ENCODE measurements at places on chromosomes 13 and 19.
A peak's percentile ranks its signal among the peaks of the same experiment; 100 is the strongest.

- no peak for DNase-seq
Observed at GRCh38 chr13:92303428-92303827, 905.0 kb downstream of the GPC5 start.

DNA sequence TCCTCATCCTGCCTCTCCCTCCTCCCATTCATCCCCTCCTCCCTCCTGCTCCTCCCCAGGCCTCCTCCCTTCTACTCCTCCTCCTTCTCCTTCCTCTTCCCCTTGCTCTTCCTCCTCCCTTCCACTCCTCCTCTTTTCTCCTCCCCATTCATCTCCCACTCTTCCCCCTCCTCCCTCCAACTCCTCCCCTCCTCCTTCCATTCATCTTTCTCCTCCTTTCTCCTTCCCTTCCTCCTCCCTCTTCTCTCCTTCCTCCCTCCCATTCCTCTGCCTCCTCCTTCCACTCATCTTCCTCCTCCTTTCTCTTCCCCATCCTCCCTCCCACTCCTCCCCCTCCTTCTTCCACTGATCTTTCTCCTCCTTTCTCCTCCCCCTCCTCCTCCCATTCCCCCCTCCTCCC is 27.9 kb downstream of the NCAN start:
- DNase-seq: no peak

DNA sequence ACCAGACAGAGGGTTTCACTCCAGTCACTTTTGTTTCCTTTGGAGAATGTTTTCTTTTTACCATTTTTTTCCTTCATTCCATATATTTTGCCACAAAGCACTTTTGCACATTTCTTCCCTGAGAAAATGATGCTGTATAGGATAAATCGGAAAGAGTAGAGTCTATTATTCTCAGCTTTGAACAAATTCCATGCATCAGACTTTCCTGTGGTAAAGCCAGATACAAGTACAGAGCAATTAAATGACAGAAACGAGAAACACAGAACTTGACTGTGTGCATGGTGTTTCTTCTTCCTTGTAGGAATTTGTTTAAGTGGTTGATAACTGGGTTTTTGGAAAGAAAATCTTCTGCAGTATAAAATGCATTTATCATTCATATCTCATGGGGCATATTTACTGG is 107.4 kb upstream of the CSNK1A1L start:
- DNase-seq: no peak

- DNase-seq: no peak
Observed at GRCh38 chr19:28023064-28023463, 1189.9 kb downstream of the UQCRFS1 start.

DNA sequence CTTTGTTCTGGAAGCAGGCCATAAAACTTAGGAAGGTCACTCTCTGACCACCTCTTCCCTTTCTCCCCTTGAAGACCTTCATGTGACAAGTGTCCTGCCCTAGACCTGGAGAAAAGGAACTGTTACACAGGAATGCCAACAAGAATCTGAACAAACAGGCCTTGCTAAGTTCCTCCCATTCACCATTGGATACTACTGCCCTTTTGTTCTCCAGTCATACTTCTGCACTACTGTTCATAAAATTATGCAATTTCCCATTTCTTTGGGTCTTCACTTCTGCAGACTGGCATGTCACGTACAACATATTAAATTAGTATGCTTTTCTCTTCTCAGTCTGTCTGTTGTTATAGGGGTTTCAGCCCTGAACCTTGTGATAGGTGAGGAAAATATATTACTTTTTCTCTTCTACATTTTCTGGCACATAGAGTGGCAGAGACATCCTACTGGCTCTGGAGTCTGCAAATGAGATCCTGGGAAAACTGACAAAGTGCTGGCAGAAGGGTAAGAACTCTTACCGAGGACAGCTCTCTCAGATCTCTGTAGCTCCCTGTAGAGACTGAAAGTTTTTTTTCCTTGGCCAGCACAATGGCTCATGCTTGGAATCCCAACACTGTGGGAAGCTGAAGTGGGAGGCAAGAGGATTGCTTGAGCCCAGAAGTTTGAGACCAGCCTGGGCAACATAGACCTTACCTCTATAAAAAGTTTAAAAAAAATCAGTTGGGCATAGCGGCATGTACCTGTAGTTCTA is 87.6 kb upstream of the SPRY2 start:
- no peak for DNase-seq

DNA sequence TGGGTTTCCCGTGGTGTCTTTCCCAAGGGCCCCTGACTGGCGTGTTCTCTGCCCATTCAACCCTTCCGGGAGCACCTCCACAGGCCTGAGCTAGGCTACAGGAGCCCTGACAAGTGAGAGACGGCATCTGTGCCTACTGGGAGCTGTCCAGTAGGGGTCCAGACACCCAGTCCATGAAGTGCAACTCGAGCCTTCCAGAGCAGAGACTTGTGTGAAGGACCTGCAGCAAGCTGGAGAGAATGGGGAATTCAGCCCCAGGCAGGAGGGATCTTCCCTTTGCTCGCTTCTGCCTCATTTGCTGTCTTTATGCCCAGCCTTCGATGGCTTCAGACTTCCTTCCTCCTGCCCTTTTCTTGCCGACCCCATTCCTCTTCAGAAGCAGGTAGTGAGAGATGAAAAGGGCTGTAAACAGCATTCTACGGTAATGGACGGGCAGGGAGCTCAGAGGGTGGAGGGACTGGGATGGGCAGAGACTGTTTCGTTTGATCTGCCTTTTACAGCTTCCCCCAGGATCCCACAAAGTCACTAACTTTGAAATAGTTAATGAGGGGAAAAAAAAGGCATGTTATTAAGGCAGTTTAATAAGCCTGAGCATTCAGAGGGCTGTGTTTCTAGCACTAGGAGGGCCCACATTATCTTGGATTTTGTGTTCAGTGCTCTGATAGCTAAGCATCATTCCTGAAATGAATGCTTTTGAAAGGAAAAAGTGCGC is 327.6 kb downstream of the FGF9 start:
- DNase-seq: no peak

- DNase-seq: no peak
Observed at GRCh38 chr13:109874484-109875454, 88.4 kb upstream of the IRS2 start.

DNA sequence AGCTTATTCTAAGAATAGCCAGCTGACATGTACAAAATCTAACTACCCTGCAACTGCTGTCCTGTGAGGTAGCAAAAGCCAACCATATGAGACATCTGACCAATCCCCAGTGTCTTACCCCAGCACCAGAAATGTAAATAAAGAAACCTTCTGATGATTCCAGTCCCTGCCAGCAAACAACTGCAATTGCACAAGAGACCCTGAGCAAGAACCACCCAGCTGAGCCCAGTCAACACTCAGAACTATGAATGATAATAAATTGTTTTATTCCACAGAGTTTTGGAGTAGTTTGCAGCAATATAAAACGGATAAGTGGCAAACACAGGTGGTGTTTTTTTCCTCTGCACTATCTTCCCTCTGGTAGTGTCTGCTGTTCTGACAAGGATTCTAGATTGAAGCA is 94.9 kb downstream of the ERCC5 start:
- no peak for DNase-seq

GRCh38 chr13:104571161-104571892 is 1505.1 kb upstream of the SLC10A2 start:
- DNase-seq: peak; percentile 14

GRCh38 chr13:27405546-27406134 is 18.8 kb upstream of the GTF3A start:
- no peak for DNase-seq

GRCh38 chr13:110422913-110423688 is 116.0 kb downstream of the COL4A2 start:
- DNase-seq: no peak

GRCh38 chr13:112574834-112575613 is 12.9 kb downstream of the TUBGCP3 start:
- no peak for DNase-seq

DNA sequence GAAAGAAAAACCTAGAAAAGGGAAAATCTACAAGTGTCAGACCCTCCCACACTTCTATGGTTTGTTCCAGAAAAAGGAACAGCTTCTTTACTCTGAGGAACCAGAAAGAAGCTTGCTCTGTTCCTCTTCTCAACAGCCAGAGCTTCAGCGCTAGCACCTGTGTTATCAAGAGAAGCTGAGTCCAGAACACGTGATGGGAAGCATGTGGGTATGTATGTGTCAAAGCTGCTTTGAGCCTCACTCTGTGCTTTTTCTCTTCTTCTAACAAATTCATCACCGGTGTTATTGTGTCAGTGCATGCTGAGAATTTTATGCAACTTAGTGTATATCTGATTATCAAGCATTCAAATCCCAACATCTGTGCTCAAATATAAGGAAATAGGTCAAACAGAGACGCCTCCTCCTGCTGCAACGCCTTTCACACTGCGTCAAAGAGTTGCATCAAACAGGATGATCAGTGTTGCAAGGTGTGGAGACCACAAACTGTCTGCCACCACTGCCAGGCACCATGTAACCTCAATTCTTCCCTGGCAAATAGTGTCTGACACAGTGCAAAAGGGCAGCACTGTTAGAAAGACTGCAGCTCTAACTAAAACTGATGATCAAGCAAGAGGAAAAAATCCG is 83.9 kb downstream of the LRRC63 start:
- peak; percentile 87 for DNase-seq

Data from naive thymus-derived CD8-positive, alpha-beta T cell (primary cell).